Stimulated activated CD4-positive, alpha-beta T cell treated with anti-CD3 and anti-CD28 coated beads, Interleukin-1b, Interleukin-23, amount 100 ng/mL, for 1 hour (primary cell): ENCODE measurements at places on chromosomes 7 and 10.

DNA sequence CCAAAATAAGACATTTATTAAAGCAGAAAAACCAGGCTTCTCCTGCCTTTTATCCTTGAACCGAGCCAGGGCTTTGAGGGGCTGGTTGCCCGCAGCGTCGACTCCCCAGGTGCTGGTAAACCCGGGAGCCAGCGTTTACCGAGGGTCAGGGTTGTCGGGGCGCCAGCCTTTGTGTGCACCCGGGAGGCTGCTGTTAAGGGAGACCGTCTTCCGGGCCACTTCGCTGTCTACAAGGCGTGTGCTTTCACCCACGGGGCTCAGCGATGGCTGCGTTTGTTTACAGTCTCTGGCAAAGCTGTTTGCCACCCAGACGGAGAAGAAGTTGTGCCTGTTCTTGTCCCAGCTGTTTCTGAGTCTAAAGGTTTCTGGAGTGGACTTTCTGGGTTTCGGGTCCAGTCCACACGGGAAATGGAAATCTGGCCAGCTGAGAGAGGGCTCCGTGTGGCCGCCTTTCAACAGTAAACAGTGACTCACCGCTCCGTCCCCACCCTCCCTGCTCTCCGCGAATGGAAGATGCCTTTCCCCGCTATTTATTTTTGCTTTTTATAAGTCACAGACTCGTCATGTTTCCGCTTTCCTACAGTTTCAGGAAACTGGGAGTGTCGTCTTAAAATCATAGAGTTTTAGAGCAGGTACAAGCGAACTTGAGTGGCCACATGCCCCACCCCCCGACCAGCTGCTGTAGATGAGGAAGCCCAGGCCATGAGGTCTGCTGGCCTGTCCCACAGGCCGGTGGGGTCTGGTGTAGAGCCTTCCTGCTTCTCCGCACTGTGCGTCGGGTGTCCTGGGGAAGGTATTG is 2.2 kb downstream of the MAFK start:
- DNase-seq, result peak; percentile 12

DNA sequence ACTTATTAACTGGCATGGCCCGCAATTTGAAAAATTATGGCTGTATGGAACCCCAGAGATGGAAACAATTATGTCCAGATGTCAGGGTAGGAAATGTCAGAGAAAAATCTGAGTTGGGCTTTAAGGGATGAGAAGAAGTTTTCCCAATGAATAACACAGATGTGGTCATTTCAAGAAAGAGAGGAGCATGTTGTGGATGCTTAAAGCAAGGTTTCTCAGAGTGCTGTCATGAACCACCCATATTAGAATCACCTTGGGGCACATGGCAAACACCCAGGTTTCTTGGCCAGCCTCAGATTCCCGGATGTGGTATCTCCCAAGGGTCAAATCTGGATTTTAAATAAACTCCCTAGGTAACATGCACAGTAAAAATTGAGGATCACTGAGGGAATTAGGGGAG is 43.6 kb downstream of the LAMB4 start:
- DNase-seq, result no peak

DNA sequence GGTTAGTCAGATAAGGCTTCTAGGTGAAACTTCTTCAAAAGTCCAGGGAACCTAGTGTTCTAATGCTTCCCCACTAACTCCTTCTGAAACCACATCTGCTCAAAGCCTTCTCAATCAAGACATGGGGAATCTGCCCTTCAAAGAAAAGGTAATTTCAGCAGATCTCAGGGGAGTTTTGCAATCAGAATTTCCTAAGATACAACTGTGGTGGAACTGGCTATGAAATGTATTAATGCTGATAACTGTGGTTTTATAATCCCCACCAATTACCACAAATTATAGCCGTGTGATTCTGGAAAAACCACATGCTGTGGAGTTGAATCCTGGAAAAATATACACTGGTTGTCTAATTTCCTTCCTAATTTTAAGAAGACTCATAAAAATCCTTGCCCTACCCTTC is 233.8 kb downstream of the SORCS1 start:
- no peak for DNase-seq

DNA sequence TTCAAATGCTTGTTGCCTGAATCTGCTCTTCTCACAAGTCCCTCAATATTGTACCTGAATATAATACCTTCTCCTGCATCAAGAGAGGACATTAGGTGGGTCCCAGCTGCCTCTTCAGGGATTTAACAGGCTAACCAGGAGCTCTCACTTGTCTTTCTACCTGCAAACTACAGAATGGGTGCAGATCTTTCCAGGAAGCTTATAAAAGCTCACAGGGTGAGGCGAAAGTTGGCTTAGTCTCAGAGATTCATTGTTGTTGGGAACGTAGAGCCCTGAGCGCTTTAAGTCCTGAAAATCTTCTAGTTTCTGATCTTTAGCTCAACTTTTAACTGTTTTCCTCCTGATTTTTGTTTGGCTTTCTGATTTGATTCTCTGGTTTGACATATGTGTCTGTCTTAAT is 25.0 kb downstream of the PLAU start:
- no peak for DNase-seq

DNA sequence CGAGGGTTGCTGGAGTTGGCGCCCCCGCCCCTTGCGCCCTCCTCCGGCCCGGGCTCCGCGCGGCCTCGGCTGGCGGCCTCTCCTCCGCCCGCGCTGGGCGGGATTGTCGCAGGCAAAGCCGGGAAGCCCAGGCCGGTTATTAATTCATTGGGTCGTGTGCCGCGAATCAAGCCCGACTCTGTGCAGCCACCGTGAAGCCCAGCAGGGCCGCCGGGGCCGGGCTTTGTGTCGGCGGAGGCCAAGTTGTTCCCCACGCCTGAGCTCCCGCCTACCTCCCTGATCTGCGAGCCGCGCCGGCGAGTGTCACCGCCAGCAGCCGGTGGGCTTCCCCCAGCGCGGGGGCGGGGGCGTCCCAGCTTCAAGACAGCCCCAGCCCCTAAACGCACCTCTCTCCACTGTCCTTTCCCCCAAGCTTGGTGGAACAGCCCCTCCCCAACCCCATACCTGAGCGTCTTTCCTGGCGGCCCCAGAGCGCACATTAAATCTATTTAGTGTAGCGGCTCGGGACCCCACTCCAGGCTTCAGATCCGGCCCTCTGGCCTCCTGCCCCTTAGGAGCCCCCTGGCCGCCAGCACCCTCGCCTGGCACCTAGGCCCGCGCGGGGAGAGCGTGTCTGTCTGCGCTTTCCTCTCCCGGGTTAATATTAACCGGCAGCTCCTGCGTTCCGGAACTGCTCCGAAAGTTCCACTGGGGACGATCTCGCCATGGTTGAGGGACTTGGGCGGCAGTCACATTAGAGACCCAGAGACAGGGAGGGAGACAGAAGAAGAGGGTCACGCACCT is 3.5 kb downstream of the SHH start:
- no peak for DNase-seq

DNA sequence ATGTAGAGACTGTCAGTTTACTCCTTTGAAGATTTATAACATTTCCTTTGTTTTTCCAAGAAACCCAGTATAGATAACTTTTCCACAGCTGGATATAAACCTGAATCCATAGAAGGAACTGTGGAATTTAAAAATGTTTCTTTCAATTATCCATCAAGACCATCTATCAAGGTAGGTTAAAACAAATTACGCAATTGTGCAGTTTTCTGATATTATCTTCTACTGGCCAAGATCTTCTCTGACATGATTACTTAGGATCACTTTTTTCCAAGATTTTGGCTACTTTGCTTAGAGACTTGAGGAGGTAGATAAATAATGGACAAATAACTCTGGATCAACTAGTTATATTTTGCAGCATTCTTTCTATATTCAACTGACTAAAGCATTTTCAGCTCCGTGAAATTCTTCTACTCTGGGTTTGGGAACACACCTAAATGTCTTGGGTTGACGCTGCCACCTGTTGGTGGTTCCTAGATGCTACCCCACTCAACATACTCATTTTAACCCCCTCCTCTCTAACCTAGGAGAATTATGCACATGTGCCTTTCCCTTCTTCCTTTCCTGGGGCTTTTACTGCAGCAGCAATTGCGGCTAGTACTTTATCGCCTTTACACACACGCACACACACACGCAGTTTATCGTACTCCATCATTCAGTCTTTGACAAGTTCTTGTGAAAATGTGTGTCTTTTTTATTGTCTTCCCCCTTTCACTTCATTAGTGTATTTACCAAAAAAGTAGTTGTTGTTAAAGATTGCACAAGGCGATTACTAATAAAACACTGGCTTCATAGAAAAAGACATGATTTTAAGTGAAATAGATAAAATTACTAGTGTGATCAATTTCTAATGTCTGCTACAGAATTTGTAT is 32.7 kb downstream of the ABCB5 start:
- no peak for DNase-seq

GRCh38 chr10:12705943-12706342 is 295.6 kb downstream of the CCDC3 start:
- DNase-seq, result no peak

DNA sequence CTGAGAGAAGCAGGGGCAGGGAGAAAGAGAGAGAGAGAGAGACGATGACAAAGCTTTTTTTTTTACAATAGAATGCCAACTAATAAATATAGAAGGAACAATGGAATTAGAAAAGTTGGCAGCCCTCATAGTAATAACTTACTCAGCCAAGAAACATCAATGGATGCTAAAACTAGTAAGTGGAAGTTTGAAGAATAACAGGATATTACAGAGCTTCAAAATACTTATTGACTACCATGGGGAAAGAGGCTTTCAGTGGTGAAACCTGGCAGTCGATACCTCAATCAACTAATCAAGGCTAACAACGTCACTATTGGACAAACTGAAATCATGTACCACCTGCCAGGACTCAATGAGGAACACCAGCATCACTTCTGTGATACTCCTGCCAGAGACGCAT is 100.5 kb upstream of the LRRC4 start:
- DNase-seq, result no peak

- DNase-seq, result no peak
Measured at GRCh38 chr7:45985902-45986301, 64.8 kb upstream of the IGFBP3 start.

GRCh38 chr10:132814469-132814856 is 28.5 kb upstream of the NKX6-2 start:
- DNase-seq, result no peak

DNA sequence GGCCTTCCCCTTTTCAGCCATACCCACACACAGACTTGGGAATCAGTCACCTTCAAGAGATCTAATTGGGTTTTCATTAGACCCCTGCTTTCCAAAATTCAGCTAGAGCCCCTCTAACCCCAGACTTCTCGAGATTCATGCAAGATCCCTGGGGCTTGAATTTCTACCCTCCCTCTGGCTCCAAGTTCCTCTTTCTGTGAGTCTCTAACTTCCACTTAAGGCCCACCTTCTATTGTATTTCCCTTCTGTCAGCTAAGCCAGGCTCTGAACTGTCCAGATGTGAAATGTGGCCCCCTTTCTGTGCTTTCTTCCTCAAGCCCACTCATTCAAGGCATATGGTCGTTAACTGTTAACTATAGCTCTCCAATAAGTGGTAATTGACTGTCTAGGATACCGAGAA is 132.2 kb downstream of the ZNF365 start:
- DNase-seq, result no peak

DNA sequence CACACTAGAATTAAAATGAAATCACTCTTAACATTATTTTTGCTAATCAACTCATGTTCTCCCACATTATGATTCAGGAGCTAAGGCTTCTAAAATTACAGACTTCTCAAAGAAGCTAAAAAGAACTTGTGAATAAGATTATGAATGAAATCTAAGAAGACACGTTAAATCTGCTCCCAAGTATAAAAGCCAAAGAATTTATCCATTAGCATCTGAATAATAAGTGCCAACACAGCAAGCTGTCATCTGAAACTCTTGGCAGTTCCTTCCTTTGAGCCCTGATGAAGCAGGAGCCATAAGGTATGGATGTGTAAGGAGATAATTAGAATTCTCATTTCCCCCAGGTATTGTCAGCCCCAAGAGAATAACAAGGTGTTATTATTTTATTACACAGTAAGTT is 50.3 kb downstream of the TPK1 start:
- DNase-seq, result no peak

- no peak for DNase-seq
Measured at GRCh38 chr7:119007236-119007635, 782.7 kb downstream of the ANKRD7 start.

- DNase-seq, result no peak
Measured at GRCh38 chr10:15387021-15387420, 15.9 kb upstream of the FAM171A1 start.

GRCh38 chr7:149500201-149500600 is 2.6 kb upstream of the ZNF746 start:
- DNase-seq, result no peak

GRCh38 chr7:110835218-110835617 is 255.7 kb upstream of the LRRN3 start:
- DNase-seq, result no peak

DNA sequence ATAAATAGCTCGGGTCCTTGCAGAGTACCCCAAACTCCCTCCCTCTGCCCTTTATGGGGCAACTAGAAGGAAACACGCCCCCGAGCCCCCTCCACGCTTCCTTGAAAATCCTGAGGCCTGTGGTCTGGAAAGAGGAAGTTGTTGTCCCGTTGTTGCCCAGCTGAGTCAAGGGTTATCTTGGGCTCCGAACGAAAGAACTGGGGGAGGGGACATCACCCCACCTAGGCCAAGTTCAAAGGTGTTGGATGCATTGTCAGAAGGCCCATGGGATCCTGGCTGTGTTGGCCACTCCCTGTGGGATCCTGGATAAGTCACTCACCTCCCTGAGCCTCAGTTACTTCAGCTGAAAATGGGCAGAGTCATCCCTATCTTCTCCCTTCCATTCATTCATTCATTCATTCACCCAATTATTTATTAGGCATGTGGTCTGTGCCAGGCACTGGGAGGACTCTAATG is at the start of gene CCL24:
Gene CCL24 (minus strand): TSS at position 26 of the 456 bp plus-strand sequence. CDS start 91 bp downstream, outside the sequence.
- no peak for DNase-seq

DNA sequence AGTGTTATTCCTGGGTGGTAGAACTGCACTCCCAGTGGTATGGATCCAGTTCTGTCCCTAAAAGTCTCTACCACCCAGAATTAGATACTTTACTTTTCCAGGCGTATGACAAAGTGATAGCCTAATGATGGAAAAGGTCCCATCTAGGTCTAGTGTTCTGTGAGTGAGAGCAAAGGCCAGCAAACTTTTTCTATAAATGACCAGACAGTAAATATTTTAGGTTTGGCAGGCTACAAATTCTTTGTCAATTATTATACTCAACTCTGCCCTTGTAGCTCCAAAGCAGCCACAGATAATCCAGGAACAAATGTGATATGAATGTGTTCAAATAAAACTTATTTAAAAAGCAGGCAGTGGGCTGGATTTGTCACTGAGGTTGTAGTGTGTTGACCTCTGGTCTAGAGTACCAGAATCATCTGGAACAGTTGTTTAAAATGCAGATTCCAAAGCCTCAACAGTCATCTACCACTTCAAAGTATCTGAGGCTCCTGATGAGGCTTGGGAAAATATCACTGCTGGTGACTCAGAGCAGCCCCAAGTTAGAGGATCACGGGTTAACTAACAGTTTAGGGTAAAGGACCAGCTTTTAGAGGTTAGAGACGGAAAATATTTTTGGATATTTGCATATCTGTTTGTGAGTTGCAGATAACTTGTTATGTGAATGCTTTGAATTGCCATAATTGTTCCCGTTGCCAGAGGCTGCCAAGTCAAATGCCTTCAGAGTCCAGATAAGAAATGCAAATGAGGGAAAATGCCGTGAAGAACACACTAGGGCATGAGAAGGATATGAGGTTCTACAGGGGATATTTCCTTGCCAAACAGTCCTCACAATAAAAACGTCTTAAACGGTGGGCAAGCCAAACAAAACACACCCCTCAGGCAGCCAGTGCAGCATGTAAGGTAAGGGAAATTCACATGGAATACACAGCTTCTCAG is 19.4 kb downstream of the NRAP start:
- DNase-seq, result no peak

- DNase-seq, result peak; percentile 19
Measured at GRCh38 chr10:62433181-62433692, 59.1 kb downstream of the ZNF365 start.

GRCh38 chr7:116724560-116725231 is 52.7 kb downstream of the MET start:
- no peak for DNase-seq

GRCh38 chr7:41459623-41460261 is 243.1 kb downstream of the INHBA start:
- no peak for DNase-seq
